ENCODE measurements at places on chromosomes 2 and 18. TPM values are rescaled to one million over a fixed set of nuclear protein-coding genes. Genes with fewer than 3 reads are reported as not detected.

SERPINB11 gene
- not detected for total RNA-seq

RGPD4 gene
- total RNA-seq, result 0.08 TPM

ATOH8 gene
- 7.1 TPM for total RNA-seq

IHH gene
- 0.12 TPM for total RNA-seq

LYPD1 gene
- 16.3 TPM for total RNA-seq

SPHKAP gene
- not detected for total RNA-seq

FNDC4 gene
- total RNA-seq, result 3.9 TPM

DCDC2C gene
- 0.54 TPM for total RNA-seq

PAX8 gene
- 1.1 TPM for total RNA-seq

CYRIA gene
- total RNA-seq, result 0.06 TPM

FER1L5 gene
- total RNA-seq, result not detected

ACVR1C gene
- 0.06 TPM for total RNA-seq

EGR4 gene
- 0.34 TPM for total RNA-seq

HOXD1 gene
- 0.21 TPM for total RNA-seq

PSMA8 gene
- total RNA-seq, result not detected

CYP27A1 gene
- 0.10 TPM for total RNA-seq

ITGA4 gene
- 1.9 TPM for total RNA-seq

FSHR gene
- total RNA-seq, result 0.07 TPM

SUCLG1 gene
- 92.5 TPM for total RNA-seq

REV1 gene
- 10.3 TPM for total RNA-seq

AFF3 gene
- 0.22 TPM for total RNA-seq

STPG4 gene
- 0.10 TPM for total RNA-seq

MC2R gene
- total RNA-seq, result not detected

GNAL gene
- 6.2 TPM for total RNA-seq

LOXHD1 gene
- total RNA-seq, result not detected

PPP1R1C gene
- total RNA-seq, result 3.3 TPM

GTF2A1L gene
- total RNA-seq, result not detected

CCDC102B gene
- total RNA-seq, result 0.42 TPM

CTNNA2 gene
- total RNA-seq, result 0.89 TPM

ANKRD53 gene
- not detected for total RNA-seq

HOXD3 gene
- 0.14 TPM for total RNA-seq

GCKR gene
- total RNA-seq, result 0.48 TPM

DSC3 gene
- total RNA-seq, result 1.8 TPM

IGFBP5 gene
- 0.14 TPM for total RNA-seq

SERPINB10 gene
- not detected for total RNA-seq

SLC16A14 gene
- 1.4 TPM for total RNA-seq

IL36RN gene
- 0.59 TPM for total RNA-seq

FBXO36 gene
- total RNA-seq, result 1.2 TPM

PID1 gene
- total RNA-seq, result 3.3 TPM

SGPP2 gene
- total RNA-seq, result 0.33 TPM

LBX2 gene
- total RNA-seq, result 3.5 TPM
